Stimulated activated naive CD8-positive, alpha-beta T cell treated with anti-CD3 and anti-CD28 coated beads, Interleukin-15, Interleukin-2, amounts not matched to agents 100 U/mL and 50 U/mL, for 24 hours (primary cell): ENCODE measurements at places on chromosomes 1 and 21.

DNA sequence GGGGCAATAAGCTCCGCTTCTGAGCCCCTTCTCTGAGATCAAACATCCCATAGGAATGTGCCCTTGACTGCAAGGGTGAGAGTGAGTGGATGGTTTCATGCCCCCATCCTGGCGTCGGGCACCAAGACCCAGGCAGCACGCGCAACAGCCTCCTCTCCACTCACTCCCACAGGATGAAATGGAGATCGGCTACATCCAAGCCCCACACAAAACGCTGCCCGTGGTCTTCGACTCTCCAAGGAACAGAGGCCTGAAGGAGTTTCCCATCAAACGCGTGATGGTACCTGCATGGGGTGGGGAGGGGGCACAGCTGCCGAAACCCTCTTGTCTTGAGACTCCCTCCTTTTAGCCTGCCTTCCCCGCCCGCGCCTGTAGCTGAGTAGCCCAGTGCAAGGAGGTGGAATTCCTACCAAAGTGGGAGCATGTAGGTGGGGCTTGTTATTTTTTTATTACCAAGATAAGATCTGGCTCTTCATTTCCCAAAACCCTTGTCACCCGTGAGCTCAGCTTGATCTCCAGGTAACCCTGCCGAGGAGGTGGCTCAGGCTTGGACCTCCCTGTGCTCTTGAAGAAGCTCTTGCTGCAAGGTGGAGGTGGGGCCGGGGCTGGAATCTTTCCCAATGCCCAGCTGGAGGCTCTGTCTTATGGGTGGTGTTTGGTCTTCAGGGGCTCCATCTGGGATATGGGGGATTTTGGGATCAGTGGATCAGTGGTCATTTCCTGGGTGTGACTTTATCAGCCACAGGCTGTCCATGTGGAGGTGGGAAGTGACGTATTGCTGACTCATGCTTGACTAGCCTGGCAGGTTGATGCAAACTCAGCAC lies 24.0 kb upstream of the PADI6 start:
- no peak for DNase-seq

GRCh38 chr1:4263699-4264098 lies 363.6 kb upstream of the C1orf174 start:
- DNase-seq = no peak

- peak; percentile 58 for DNase-seq
Measured at GRCh38 chr1:14915356-14916054, 238.0 kb upstream of the TMEM51 start.

GRCh38 chr1:182304627-182305026 lies 87.0 kb downstream of the GLUL start:
- DNase-seq = no peak

GRCh38 chr1:23210351-23210785 lies 6.9 kb downstream of the HTR1D start:
- DNase-seq = no peak

GRCh38 chr1:42765832-42766740 lies 742 bp downstream of the P3H1 start:
- DNase-seq = peak; percentile 65

- DNase-seq = peak; percentile 40
Measured at GRCh38 chr1:23791516-23792047, 637 bp downstream of the LYPLA2 start.

DNA sequence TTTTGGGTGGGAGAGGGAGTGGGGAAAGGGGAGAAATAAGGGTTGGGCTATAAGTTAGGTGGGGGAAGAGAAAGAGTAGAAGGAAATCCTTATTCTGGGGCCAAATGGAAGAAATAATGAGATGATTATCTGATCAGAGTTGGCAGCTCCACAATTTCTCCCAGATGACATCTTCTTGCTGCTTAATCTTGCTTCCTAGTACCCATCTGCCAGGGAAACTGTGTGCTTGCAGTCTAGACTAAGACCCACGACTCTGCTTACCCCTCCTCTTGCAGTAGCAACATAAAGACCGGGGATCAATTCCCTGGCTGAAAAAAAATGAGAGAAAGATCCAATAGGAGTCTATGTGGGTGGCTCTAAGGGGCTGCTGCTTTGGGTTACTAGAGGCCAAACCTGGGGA lies 95.6 kb downstream of the PAPPA2 start:
- DNase-seq = no peak

DNA sequence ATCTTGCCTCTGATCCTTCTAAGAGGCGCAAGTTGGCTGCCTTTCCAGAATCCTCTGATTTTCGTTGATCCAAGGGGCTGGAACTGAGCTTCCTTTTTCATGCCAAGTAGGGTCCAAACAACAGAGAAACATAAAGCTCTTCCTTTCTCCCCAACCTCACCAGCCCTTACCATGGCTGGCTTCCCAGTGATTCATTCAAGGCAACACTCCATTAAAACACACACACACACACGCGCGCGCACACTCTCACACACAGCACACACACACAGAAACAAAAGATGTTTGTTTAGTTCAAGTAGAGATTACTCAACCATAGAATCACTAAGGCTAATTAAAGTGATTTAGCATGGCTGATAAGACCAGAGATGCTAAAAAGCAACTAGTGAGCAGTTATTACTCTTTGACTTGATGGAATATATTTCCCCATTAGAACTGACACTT lies 13.0 kb upstream of the GUCA2A start:
- no peak for DNase-seq

DNA sequence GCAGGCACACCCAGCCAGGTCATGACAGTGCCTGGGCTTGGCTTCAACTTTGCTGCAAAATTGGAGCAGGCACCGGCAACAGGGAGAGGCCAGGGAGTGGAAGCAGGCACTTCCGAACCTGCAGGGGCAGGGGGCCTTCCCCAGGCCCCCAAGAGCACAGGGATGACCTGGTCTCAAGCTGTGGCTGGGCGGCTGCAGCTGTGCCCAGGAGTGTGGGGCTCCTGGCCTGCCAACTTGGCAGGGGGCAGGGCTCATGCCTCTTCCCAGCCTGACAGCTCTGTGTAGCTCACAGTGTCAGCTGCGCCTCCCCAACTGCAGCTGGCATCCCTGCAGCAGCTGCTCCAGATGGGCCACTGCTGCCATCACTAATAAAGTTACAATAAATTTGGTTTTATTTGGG lies 51.5 kb upstream of the SCYL3 start:
- no peak for DNase-seq
